ENCODE measurements at places on chromosomes 4 and X.

DNA sequence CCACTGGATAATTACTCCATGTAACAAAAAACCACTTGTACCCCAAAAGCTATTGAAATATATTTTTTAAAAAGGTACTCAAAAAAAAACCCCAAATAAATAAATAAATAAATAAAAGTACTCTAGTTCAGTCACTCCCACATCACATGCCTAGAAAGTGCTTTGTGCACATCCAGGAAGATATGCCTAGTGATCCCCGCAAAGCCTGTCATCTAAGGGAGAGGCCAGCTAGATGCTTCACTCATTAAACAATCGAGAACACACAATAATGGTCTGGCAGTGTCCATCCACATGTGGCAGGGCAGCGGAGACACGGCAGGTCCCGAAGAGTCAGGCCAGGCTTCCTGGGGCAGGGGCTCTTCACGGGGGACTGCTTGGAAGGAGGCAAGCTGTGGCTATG, 47.6 kb downstream of the RAB33B start:
- DNase-seq: no peak

GRCh38 chrX:12802741-12803140, 11.5 kb downstream of the PRPS2 start:
- DNase-seq: no peak

DNA sequence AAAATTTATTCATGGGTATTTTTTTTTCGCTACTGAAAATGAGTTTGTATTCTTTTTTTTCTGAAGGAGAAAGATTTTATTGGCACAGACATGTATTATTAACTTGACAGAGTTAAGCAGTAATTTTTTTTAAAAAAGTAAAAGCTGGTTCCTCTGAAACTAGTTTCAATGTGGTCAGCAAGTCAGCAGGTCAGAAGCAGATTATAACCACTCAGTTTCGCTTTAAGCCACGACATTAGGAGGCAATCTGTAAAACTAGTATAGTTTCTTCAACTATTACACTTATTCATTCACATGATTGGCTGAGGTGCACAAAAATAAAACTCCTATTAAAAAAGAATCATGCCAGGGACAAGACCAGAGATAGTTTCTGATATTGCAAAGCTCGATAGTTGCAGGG, 714.2 kb upstream of the PCDH7 start:
- DNase-seq: no peak

GRCh38 chrX:4800756-4801155, 1087.3 kb upstream of the PRKX start:
- no peak for DNase-seq

- no peak for DNase-seq
Measured at GRCh38 chrX:109704563-109704962, 28.5 kb downstream of the ACSL4 start.

GRCh38 chrX:154719132-154719675, 31.7 kb downstream of the GAB3 start:
- DNase-seq: no peak

GRCh38 chrX:84441143-84441542, 61.1 kb downstream of the HDX start:
- no peak for DNase-seq

DNA sequence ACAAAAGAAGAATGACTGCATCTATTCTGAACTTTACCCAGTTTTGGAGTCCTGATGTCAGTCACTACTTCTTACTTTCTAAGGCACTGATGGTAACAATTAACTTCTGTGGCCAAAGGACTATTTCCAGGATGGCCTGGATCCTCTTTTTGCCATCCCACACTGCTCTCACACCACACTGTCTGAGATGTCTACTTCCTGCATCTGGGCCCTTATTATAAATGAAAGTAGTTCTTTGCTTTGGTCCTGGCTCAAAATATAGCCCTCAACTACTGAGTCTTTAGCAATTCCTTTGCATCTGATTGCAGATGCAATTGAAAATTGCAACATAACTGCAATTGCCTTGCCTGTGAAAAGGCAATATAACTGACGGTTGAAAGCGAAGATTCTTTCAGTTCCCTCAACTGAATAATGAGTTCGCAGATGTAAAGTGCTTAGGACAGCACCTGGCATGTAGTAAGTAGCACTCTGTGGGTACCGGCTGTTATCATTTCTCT, 44.2 kb downstream of the COQ2 start:
- no peak for DNase-seq

DNA sequence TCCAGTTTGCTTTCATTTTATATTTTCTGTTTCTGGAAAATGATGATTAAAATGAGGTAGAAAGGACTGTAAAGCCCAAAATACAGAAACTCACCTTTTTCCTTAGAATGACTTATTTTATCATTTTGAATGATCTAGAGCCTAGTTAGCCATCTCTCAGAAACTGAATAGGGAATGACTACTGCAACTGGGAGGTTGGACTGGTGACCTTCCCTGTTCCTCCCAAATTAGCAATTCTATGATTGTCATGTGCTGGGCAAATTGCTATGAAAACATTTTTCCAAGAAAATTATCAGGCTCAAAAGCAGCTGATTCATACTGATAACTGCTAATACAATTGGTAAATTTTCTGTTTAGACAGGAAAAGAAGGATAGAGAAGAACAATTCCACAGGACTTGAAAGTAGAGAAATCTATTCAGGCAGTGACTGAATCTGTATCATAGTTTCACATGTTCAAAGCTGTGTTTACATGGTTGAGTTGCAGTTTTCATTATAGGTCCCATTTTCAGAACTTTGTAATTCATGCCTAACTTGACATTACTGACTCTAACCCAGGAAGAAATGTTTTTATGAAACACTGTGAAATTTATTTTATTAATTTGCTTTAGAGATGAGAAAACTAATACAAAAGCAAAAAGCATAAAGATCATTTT, 43.4 kb upstream of the SEC24B start:
- DNase-seq: no peak

GRCh38 chr4:127209580-127210095, 423.1 kb upstream of the INTU start:
- DNase-seq: no peak

DNA sequence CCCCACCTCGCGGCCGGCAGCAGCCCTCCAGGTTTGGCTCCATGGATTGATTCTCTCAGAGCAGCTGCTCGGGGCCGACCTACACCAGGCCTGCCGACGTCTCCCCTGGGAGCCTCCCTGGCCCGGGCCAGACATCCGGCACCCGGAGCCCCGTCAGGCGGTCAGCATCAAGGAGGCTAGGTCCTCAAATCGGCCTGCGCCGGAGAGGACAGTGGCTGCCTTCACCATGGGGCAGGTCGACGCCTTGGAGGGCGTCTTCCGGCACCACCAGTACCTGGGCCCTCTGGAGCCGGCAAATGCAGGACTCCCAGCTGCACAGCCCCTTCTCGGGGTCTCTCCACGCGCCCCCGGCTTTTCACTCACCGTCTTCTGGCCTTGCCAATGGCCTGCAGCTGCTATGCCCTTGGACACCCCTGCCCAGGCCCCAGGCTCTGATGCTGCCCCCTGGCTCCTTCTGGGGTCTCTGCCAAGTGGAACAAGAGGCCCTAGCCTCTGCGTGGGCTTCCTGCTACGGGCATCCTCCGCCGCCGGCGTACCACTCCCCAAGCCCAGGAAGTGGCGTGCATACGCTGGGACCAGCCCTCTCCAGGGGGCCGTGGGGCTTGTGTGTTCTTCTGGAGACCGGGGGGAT, 341.8 kb downstream of the MAGEB5 start:
- DNase-seq: no peak

DNA sequence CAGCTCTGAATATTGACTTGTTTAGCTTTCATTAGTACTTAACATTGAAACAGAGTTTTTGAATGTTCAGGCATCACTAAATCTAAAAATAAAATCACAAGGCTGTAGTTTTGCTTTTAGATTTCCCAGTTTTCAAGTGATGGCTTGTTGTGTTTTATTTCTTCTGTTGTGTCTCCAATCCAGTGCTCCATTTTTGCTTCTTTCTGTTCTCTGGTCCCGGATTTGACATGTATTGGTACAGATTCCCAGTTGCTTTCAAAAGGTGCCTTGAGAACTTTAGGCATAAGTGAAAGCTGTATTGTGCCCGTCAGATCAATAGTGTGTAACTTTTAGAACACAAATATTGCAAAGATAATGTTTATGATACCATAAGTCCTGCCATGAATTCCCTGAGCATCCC, 53.2 kb downstream of the ARHGAP10 start:
- DNase-seq: no peak

DNA sequence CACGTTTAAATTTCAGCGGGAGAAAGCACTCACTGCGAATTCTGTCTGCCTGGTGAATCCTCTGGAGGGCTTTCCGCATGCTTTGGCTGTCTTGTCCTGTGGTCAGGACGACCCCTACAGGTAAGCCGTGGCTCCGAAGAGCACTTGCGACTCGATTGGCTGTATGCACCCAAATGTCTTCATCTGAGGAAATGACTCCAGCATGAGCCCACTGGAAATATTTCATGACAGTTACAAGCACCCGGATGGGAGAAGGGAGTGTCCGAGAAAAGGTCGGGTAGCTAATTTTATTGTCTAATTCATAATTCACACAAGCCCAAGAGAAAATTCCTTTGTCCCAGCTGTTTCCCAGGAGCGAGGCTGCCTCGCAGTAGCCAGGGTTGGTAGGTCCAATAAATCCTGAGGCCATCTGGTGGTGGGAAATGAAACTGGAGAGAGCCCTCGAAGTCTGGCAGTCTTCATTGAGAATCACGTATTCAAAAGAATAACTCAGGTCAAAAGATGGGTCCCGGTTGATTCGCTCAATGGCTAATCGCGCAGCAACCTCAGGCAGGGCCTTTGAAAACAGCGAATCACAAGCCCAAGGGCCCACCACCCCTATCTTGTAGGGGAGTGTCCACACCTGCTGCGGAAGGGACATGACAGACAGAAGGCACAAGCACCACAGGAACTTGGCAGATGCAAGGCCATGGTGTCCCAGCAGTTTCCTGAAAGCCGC, 6.6 kb downstream of the GUCY2F start:
- DNase-seq: peak; percentile 49

DNA sequence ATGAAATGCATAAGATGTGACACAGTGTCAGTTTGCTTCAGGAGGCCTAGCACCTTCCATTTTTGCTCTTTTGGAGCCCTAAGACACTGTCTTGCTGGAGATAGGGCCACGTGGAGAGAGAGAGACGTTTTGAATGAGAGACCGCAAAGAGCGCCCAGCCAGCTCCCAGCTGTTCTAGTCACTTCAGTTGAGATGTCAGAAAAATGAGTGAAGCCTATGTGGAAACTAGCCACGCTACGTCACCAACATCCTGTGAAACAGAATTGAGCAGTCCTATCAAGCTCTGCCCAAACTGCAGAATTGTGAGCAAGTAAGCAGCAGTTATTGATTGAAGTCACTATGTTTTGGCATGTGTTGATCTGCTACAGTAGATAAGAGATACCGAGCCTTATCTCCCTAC, 13.1 kb downstream of the GPR82 start:
- no peak for DNase-seq

- DNase-seq: no peak
Measured at GRCh38 chrX:123185721-123186120, 1.6 kb downstream of the GRIA3 start.

- no peak for DNase-seq
Measured at GRCh38 chr4:89403826-89404225, 96.2 kb upstream of the GPRIN3 start.

GRCh38 chrX:119605464-119606279, 552 bp downstream of the NKRF start:
- DNase-seq: peak; percentile 70

- DNase-seq: no peak
Measured at GRCh38 chrX:153704021-153704526, 16.3 kb downstream of the SLC6A8 start.

DNA sequence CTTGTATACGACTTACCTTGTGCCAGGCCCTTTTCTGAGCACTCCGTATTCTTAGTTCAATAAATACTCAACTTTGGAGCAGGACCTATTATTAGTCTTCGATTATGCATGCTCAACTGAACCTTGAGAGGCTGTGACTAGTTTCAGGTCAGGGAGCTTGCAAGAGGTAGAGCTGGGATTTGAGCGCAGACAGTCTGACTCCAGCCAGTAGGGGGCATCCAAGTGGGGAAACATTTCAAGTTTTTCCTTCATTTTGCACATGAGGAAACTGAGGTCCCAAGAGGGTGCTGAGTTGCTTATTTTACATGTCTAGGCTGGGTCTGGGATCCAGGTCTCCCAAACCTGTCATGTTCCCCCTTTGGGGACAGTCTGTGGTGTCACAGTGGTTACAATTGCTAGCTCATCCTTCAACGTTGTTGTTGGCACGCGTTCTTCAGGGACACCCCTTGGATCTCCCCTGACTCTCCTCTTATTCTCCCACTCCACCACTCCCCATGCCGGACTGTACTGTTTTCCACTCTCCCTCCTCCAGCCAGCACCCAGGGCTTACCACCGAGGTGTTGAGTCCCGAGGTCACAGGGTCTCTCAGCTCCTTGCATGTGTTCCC, 6.7 kb upstream of the PRICKLE3 start:
- no peak for DNase-seq

- no peak for DNase-seq
Measured at GRCh38 chr4:52657292-52657617, 1.8 kb downstream of the USP46 start.

DNA sequence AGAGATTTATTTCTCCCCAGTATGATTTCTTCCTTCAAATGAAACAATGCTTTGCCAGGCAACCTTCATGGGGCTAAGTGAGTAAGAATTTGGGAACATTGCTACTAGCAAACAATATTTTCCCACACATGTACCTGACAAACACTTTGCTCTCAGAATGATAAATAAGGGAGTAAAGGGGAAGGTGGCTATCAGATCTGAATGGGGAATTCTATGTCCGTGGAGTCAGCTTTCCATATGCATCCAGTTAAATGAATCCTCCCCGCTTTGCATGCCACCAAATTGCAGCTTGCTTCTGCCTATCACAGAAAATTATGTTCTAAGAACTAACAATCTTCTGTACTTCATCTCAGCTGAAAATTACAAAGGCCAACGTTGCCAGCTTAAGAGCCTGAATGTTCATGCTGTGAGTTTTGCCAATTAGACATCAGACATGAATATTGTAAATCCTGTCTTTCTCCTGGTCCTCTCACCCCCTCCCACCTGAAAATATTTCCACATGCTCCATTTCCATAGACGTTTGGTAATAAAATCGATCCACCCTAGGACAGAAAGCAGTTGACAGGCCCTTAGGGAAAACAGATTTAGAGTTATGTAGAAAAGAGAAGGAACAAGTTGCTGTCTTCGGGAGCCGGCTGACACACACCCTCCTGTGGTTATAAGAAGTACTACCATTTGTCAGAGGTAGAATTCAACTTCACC, 6.3 kb downstream of the MEPE start:
- DNase-seq: peak; percentile 21

DNA sequence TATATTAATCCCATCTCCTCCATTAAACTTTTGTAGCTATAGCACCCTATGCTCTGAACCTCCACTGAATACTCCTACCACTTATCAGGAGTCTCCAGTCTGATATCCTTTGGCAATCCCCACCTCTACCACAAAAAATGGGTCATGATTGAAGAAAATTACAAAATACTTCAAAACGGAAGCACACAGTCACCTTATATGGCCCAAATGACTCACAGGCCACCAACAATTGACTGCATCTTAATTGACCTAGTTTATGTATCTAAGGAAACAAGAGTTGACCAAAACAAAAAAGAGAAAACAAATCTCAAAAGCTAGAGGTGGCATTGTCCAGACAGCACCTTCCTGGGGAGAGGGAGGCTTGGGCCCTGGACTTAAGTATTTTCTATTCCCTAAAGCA, 120.0 kb upstream of the DIAPH2 start:
- no peak for DNase-seq

- DNase-seq: no peak
Measured at GRCh38 chr4:36159208-36159607, 85.1 kb downstream of the ARAP2 start.

GRCh38 chr4:38803833-38804653, 548 bp downstream of the TLR1 start:
- DNase-seq: peak; percentile 31

- no peak for DNase-seq
Measured at GRCh38 chr4:32991663-32992062, 2271.5 kb downstream of the PCDH7 start.

Data from right hindlimb (tissue), 1 donor.